ENCODE measurements at places on chromosomes 11 and 22.

DNA sequence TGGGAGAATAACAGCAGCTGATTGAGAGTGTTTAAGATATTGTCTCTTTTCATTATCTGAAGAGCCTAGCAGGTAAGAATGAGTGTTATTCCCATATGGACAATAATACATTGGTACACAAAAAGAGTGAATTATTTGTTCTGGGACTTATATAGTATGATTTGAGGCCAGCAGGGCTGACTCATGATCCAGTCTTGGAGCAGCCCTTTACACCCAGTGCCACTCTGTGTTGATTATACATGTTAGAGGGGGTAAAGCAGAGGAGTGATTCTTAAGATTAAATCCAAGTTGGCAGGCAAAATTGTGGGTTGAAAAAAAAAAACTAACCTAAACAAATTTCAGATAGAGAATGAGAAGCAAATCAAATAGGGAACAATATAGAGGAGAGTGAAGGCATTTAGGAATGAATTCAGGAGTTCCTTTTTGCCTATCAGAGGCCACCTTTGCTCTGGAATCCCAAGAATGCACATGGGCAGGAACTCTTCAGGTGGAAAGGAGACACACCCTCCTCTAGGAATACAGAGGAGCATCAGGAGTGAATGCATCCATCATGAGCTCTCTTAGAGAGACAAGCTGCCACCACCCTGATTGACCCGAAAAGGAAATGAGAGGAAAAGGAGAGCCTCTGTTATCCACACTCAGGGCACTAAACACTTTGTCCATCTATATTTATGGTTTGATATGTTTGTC, 19.2 kb upstream of the MRGPRX1 start:
- no peak for DNase-seq

GRCh38 chr11:78933350-78933749, 358.7 kb upstream of the NARS2 start:
- no peak for DNase-seq

- no peak for DNase-seq
Observed at GRCh38 chr11:134802598-134802997, 390.6 kb upstream of the B3GAT1 start.

GRCh38 chr22:25478528-25478927, 85.9 kb upstream of the GRK3 start:
- DNase-seq: no peak

DNA sequence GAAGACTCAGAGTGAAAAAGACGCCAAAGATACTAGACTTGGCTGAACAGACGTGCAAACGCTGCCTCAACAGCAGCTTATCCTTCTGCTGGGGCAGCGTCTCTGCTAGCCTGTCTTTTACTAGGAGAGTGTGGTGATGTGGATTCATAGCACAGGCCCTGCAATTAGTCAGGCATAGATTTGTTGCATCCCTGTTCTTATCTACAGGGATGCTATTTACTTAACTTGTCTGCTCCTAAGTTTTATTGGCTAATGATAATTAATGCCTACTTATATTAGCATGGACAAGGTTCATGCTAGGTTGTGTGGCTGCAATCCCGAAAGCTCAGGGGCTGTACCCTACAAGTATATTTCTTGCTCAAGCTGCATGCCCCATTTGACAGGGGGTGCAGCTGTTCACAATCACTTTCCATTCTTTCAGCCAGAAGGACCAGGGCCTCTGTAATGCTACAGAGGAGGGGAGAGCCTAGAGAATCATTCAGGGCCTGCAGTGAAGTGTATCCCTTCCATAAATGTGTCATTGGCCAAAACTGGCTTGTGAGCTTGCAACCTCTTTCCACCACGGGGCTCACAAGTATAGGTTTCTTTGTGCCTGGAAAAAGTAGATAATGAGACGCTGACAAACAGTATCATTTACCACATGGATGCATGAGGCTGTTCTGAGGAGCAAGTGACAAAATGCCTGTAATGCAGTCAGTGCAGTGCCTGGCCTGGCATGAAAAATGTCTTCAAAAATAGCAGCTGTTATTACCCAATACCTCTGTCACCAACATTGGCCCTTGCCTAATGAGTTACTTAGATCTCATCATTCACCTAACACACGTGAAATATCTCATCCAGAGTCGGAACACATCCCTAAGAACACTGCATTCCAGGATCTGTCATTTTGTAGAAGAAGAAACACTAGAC, 685.8 kb upstream of the API5 start:
- no peak for DNase-seq

GRCh38 chr11:14619603-14620531, 23.7 kb upstream of the PDE3B start:
- DNase-seq: no peak

- DNase-seq: no peak
Observed at GRCh38 chr22:39500101-39500500, 2.0 kb upstream of the MIEF1 start.

DNA sequence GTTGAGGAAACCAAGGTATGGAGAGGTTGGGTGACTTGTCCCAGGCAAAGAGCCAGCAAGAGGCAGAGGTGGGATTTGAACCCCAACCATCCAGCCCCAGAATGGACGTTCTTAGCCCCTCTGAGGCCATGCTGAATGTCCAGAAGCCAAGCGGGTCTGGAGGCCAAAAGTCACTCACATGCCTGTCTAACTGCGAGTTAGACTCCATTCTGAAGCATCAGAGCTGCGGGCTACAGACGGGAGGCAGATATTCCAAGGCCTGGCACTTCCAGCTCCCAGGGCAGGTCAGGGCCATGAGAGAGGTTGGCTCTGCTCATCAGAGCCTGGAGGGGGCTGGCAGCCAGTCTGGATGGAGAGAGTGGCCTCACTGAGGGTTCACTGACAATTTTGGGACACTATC, 616.5 kb downstream of the BRD1 start:
- peak; percentile 29 for DNase-seq

GRCh38 chr11:117062498-117062897, 35.7 kb downstream of the SIK3 start:
- DNase-seq: no peak

DNA sequence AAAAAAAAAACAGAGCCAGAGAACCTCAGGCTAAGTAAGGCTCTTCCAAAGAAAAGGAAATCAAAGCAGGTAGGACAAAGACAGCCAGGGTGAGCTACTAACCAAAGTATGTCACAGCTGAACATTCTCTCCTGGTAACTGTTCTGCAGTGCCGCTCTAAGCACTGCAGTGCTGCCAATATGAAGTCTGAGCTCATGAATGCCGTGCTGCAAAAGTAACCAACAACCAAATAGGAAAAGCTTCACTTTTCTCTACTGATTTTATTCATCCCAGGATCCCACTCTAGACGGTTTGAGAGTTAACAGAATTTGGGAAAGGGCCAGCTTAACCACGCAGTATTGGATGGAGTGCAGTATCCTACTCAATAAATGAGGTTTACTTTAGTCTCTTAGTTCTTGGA, 3.5 kb downstream of the SIK3 start:
- no peak for DNase-seq

DNA sequence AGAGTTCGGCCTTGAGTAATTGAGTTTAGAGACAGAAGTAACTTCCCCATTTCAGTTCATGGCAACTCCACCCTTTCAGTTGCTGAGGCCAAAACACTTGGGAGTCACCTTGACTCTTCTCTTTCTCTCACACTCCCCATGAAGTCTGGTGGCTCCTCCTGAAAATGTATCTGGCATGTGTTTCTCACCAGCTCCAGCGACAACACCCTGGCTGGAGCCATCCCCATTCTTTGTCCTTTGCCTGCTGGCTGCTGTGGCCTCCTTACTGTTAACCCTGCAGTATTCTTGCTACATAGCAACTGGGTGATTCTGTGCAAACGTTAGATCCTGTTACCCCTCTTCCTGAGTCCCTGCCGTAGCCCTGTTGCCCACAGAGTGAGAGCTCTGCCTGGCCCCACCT, 23.8 kb downstream of the SLC6A5 start:
- DNase-seq: no peak

DNA sequence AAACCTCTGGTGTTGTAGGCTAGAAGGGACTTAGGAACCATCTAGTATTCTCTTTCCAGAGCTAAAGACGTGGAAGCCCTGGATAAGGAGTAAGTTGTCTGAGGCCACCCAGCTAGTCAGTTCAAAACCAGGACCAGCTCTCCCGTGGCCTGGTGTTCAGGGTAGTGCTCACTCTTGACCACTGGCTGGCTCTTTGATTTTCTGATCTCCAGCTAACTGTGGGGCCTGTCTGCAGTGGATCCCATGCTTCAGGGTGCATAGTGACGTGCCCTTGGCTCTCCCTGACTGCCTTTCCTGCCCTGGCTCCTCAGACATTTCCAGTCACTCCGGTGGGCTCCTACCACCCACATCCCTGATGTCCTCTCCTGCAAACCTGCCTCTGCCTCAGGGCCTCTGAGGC, 1.3 kb downstream of the CLMP start:
- DNase-seq: no peak

DNA sequence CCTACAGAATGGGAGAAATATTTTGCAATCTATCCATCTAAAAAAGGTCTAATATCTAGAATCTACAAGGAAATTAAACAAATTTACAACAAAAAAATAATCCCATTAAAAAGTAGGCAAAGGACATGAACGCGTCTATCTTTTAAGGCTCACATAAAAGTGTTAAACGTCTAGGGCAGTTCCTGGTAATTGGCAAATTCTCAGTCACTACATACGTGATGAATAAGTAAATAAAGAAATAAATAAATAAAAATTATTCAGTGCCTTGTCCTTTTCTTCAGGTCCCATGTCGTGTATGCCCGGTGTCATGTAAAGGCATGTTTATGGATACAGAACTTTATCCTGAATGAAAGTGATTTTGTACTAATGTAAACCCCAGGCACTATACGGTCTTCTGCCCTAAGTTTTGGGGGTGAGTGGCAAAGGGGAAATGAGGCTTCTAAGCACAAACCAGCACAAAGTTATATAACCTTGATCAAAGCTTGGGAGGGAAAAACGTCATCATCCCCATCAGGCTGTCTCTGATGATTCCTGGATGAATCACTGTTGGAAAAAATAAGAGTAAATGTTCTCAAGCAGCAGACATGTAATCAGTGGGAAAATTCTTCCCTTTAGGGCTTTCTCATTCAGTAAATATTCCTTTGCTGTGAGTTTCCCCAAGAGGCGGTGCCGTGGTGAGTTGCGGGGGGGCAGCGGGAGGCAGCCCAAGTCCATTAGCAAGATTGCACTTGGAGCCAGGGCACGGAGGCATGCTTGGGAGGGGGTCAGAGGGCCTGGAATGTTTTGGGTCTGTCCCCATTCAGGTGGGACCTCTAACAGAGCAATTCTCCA, 30.4 kb upstream of the MICAL2 start:
- no peak for DNase-seq

DNA sequence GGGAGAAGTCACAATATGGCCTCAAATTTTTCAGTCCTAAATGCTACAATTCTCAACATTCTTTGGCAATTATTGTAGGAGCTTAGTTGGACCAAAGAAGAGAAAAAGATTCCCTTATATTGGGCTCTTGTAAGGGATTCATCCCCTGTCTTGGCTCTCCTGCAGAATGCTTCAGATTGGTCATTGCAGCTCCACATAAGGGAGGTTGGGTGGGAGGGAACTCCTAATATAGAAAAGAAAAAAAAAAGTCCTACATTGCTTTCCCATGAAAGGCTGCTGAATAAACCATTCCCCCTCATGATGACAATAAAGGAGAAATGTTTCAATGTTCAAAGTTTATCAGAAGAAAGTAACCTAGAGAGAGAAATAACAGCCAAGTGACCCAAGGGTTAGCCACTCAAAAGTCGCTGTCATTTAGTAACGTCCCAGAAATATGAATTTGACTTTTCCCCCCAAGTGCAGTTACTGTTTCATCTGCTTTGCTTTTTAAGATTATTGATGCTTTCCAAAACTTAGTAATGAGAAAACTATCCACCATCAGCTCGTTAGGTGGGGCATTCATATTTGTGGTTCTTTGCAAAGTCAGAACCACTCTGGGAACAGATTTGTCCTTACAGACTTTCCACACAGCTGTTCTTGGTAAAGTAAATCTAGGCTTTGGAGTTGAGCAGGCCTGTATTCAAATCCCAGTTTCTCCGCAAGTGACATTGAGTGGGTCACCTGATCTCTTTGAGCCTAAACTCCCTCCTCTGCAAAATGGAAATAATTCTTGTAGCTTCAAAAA, 5.0 kb upstream of the SLC1A2 start:
- no peak for DNase-seq

DNA sequence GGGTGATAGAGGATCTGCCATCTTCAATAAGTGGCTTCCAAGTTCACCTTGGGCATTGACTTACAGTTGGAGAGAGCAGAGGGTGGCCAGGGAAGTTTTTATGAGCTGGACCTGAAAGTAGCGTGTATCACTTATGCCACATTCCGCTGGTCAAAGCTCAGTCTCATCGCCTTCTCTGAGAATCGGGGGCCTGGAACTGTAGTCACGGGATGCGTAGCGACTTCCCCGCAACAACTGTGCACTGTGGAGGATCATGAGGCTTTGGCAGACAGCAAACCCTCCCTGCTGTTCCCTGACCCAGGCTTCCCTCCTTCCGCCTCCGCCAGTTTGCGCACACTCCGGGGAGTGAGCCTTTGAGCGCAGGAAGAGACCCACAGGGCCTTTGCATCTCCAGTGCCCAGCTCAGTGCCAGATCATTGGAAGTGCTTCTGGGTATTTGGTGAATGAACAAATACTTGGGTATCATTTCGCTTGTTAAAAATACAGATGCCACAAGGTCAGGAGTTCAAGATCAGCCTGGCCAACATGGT, 95.5 kb downstream of the CEP164 start:
- no peak for DNase-seq

- no peak for DNase-seq
Observed at GRCh38 chr11:35043936-35044335, 95.0 kb upstream of the CD44 start.

- no peak for DNase-seq
Observed at GRCh38 chr11:114064216-114064615, 4.7 kb downstream of the ZBTB16 start.

- no peak for DNase-seq
Observed at GRCh38 chr11:87368858-87369480, 331.2 kb downstream of the TMEM135 start.

DNA sequence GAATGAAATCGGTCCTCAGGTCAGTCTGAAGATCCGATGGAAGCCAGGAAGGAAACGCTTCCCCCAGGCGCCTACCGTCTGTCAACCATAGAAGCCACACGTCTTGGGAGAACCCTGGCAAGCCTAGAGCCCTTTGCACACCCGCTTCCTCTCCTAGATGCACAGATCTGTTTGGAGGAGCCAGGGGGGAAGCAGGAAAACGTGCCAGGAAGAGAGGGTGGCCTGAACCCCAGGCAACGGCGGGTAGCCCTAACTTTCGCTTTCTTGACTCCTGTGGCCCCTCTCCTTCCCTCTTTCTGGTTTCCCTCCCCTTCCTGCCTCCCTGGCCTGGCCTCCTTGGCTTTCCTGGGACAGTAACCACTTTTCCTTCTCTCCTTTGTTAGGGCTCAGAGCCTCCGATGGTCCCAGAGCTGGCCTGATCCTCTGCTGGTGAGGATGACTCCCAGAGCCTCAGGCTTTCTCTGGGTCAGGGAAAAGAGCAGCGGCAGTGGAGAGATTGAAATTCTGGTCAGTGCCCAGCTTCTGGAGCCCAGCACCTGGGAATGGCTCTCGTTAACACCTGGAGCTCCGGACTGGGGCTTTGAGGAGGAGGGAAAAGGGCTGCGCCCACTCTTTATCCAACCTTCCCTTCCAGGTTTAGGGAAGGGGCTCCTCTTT, 2.1 kb downstream of the FXYD6 start:
- DNase-seq: no peak
